Smooth muscle cell of the brain vasculature (primary cell): ENCODE measurements at places on chromosomes 3 and 15.

- DNase-seq, result no peak
Measured at GRCh38 chr3:39207361-39208186, 15.2 kb upstream of the XIRP1 start.

- no peak for DNase-seq
Measured at GRCh38 chr15:51936105-51936478, 35.5 kb downstream of the LEO1 start.

DNA sequence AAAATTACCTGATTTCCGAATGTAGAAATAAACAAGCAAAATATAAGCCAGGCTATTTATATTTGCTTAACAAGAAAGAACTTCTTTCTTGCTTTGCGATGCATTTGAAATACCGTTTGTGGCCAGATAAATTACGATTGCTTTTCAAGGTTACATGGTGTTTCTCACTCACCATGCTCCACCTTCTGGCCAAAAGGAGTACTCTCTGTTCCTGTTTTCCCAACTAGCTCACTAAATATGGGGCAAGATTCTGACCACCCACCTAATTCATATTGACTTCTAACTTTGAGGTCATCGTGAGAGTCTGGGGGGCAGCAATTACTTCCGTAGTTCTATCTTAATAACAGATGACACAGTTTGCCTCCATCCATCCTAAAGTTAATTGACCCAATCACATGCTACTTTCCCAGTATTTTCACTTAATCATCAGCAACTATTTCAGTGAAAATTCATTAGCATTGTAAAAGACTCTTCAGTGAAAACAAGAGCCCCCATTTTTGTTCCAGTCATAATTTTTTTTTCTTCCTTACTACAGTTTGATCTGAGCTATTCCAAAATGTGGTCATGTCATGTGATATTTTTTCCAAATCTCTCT is 25.9 kb downstream of the ACP3 start:
- peak; percentile 37 for DNase-seq

DNA sequence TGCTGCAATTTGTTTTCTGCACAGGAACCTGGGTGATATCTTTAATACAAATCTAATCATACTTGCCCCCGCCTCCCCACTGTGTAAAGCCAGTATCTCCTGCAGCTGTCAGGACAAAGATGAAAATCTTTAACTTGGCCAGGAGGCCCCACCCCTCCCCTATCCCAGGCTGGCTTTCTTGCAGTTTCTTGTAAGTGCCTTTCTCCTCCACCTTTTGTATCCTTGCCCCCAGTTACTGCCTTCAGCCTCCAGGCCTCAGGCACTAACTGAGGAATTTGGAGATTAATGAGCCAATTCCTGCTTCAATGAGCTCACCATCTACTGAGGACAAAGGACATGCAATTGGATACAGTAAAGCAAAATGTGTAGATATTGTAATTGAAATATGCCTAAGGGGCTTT is 6.5 kb downstream of the GCSAM start:
- no peak for DNase-seq

DNA sequence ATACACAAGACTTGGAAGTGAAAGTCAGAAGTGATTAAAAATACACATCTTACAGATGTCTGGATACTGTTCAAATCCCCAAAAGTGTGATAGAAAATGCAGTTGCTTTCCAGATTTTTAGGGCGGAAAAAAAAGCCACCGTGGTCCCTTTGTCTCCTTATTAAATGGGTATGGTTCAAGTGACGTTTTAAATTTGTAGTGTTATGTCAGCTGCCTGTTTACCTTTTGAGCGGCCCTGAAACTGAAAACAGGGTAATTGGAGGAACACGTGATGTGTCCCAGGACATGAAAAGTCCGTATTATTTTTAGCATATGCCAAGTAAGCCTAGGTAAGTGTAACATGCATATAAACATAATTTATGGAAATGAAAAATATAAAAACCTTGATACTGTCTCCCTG is 109.0 kb upstream of the PDZRN3 start:
- DNase-seq, result no peak

DNA sequence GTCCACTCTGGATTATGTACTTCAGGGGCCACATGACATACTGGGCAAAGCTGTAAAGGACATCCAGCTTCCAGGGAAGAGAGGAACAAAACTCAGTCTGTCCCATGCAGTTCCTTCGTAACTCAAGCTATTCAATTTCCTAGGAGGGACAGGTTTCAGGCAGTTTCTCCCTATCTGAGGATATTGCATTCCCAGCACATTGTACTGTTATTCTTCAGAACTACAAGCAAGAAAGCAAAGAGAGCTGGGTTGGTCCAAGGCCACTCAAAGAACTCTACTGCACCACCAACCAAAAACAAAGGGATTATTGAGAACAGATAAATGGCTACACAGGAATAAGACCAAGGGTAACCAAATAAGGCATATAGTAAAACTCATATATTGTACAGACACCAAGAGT is 117.6 kb upstream of the ARL6 start:
- DNase-seq, result no peak

DNA sequence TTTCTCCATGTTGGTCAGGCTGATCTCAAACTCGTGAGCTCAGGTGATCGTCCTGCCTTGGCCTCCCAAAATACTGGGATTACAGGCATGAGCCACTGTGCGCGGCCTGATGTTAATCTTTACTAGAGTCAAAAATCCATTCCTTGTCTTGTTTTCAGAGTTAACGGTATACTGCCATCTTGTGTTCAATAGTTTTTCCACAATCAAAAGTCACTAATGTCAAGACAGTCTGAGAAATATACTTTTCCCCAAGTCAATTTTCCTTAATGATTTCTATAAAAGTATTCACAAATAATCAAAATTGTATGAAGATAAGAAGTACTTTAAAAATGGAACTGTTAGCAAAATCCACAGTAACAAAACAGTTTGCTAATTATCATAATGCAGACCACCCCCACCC is 8.5 kb downstream of the CRBN start:
- peak; percentile 10 for DNase-seq

DNA sequence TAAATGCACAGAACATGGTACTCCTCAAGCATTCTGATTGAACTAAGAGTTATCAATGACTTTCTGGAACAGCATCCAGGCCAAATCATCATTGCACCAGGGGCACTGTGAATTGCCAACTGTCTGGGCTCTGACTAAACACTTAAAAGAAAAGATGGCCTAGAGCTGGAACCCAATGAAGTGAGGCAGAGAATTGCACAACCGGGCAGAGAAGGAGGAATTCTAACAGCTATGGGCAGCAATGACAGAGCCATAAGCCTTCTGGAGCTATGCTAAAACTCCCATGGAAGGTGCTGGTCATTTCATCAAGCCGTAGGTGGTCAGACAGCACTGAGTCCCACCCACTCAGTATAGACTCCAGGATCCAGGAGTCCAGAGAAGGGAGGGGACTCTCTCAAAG is 48.1 kb upstream of the OXTR start:
- DNase-seq, result no peak

- no peak for DNase-seq
Measured at GRCh38 chr15:89898614-89899294, 5.0 kb upstream of the AP3S2 start.

DNA sequence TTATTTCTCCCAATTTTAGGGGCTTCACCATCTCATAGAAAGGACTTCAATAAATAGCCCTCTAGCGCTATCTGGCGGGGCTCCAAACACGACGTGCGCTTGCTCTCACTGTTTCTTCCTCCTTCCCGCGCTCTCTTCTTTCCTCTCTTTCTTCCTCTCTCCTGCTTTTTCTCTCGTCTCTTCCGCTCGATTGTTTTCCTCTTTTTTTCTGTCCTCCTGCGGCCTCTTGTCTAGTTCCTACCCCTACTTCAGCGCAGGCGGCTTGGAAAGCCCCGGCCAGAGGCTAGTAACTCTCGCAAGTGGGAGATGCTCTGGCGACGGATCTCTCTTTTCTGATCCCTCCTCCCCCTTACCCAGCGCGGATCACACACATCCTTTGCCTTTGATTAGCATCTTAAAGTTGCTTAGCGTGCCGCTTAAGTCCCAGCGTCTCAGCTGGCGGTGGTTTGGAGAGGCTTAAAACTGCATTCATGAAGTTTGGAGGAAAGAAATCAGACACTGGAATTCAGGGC is 6.2 kb upstream of the MEIS2 start:
- DNase-seq, result no peak

GRCh38 chr15:98842973-98843285 is 164.7 kb downstream of the PGPEP1L start:
- DNase-seq, result no peak

- no peak for DNase-seq
Measured at GRCh38 chr3:37864904-37865303, 3.2 kb downstream of the CTDSPL start.

DNA sequence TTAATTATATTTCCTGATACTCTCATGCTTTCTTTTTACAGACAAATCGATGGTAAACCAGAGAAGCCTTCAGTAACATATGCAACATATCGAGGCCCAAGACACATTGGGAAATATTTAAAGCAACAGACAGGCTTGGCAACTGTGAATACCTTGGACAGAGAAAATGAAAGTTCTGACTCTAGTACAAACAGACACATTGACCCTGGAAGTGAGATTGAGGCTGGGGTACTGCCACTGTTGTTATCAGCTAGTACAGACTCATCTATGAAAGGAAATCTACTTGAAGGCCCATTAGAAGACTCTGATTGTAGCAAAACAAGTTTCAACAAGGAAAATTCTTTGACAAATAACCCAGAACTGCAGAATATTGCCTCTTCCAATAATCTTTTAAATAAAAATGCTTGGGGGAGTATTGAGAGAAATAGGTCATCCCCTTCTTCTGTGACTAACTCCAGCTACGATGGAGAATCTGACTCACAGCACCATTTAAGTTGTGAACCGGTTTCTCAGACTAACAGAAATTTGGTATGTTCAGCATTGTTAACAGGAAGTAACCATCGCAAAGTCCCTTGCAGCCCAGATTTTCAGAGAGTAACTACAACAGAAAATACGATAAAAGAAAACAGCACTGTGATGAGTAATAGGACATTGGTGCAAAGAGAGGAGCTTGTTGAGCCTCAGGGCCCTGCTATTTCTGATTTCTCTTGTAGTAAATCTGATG is 50.2 kb downstream of the CRYBG3 start:
- peak; percentile 39 for DNase-seq

- DNase-seq, result no peak
Measured at GRCh38 chr3:139203752-139204151, 140.1 kb upstream of the MRPS22 start.

DNA sequence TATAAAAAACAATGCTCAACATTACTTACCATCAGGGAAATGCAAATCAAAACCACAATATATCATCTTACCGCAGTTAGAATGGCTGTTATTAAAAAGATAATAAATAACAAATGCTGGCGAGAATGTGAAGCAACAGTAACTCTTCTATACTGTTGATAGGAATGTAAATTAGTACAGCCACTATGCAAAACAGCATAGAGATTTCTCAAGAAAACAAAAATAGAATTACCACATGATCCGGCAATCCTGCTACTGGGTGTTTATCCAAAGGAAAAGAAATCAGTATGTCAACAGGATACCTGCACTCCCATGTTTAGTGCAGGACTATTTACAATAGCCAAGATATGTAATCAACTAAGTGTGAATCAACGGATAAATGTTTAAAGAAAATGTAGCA is 48.1 kb downstream of the ADAM10 start:
- no peak for DNase-seq

- no peak for DNase-seq
Measured at GRCh38 chr3:193819117-193820010, 226.4 kb downstream of the OPA1 start.

- no peak for DNase-seq
Measured at GRCh38 chr3:183375787-183376186, 52.6 kb downstream of the MCF2L2 start.

DNA sequence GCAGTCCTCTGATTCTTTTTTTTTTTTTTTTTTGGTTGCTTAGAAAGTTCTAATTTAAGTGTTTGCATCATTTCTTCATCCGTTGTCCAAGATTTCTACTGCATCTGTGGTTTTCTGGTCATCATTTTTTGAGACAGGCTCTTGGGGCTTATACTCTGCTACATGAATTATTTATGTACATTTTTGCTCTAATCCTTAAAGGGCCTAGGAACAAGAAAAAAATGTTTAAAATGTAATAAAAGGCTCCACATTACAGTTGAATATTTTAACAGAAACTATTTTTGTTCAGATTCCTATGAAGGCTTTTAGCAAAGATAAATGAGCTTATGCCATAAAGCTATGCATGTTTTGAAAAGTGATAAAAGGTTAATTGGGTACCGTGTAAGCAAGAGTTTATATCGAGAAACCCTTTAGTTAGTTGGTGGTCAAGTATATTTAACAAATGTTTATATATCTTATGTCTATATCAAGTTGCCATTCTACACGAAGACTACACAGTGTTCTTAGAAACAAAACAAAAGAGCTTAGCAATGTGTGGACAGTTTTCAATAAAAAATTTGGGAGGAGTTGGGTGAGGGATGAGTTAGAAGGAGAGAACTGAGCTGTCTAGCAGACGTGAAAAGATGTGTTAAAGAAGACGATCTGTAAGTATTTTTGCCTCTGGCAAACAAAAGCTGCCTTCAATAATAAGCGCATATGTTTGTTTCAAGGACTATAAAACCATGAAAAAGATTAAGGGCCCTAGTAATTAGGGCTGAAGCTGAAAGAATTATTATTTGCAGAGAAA is 563.6 kb upstream of the NAALADL2 start:
- DNase-seq, result no peak

DNA sequence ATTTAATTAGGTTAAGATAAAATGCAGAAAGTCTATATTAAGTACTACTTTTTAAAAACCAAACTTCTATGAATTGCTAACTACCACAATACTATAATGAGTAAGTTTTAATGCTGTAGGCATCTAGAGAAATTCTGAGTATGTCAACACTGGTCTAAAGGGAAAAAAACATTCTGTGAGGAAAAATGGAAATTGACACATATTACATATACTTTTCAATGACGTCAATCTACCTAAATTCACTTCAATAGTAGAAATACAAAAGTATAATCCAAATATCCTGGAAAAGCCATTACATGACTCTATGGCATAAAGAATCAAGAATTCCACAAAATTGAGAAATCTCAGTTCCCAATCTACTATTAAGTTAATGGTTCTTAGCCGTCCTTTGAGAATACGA is 2.2 kb downstream of the SECISBP2L start:
- DNase-seq, result no peak
